ENCODE measurements at places on chromosomes 5 and 9.

- DNase-seq, result no peak
These were observed 379.8 kb downstream of the SPOCK1 start for GRCh38 chr5:137119321-137119720.

DNA sequence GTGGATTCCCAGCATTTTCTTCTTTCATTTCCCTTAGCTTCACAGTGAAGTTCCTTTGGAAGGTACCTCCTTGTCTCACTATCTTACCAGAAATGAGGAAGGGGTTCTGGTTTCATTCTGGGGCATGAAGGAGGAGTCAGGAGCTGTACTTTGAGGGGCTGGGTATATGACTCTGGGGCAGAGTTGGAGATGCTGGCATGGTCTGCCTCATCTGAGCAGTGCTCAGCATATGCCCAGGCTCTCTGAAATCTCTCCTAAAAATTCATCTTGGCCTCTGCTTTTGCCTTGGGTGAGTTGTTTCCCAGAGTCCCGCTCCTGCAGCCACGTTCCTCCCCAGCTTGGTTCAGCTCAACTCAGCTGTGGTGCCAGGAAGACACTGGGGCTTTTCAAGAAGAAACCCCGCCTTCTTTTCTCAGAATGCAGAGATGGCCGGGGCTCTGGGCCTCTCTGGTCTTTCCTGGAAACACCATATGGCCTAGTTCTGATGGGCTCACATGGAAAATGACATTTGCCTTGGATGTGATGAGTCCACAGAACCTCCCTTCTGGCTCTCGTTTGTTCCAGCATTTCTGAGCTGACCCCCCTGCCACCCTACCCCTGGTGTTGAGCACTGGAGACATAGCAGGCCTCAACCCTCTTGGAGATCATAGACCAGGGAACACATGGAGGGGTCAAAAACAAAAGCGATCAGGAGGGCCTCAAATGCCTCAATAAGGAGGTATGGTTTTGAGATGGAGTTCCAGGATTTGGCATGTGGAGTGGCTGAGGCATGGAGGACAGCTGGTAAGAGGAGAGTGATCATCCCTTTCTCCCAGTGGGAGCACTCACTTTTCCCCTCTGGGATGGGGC, 12.0 kb upstream of the TGFBR1 start:
- DNase-seq, result peak; percentile 39

- DNase-seq, result no peak
These were observed 51.6 kb downstream of the DAP start for GRCh38 chr5:10709409-10709808.

DNA sequence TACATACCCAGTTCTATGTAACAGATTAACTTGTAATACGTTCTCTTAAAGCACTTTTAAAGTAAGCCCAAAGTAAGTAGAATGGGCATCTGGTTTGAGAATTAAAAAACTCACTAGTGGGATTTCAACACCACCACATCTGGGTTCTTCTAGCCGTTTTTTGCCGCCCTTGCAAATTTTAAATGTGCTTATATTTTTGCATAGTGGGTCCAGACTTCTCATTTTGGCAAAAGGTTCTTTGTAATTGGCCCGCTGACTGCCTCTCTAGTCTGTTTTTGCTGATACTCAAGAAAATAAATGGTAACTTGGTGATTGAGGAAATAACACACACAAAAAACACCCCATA, 582 bp upstream of the FBXO4 start:
- DNase-seq, result no peak

DNA sequence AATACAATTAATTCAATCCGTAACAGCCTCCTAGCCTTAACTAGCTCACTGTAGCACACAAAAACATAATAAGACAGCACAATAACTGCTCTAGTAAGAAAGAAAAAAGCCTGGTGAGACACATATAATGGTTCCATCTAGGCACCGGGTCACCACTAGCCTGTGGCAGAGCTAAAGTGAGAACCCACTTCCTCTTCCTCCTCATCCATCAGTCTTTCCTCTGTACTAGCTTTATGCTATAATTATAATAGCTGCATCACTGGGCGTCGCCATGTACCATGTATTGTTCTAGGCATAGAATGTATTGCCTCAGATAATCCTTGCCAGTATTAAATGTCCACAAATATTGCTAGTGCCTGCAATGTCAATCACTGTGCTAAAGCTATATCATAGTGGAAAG, 23.1 kb downstream of the ADRB2 start:
- DNase-seq, result no peak

DNA sequence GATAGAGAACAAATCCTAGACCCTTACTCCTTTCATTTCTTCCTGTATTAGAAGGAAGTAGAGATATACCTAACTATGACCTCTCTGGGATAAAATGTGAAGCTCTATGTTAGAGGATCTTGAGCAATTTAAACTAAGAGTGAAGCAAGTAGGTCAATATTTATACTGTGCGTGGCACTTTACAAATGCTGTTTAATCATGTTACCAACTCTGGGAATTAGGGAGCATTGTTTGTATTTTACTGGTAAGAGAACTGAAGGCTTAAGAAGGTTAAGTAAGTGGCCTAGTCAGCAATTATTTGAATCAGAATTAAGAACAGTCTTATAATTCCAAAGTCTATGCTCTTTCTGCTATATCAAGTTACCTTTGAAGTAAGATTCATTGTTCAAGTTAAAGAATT, 12.0 kb downstream of the TNC start:
- no peak for DNase-seq

GRCh38 chr5:177176175-177176711, 42.7 kb downstream of the NSD1 start:
- no peak for DNase-seq
